Gastroesophageal sphincter (tissue), 4 donors: ENCODE measurements at places on chromosomes 16 and 17.
A peak's percentile ranks its signal among the peaks of the same experiment; 100 is the strongest.

GRCh38 chr17:74467221-74467951 lies 952 bp downstream of the CD300A start:
- H3K4me1 ChIP-seq, result no peaks in the 10 kb centered on the region
- H3K27me3 ChIP-seq, result peaks cover 73% of the 10 kb centered on the region
- no peak overlapping the region for H3K4me3 ChIP-seq
- peak overlapping the region; percentile 22 for H3K27ac ChIP-seq
- H3K36me3 ChIP-seq, result no peaks in the 10 kb centered on the region

DNA sequence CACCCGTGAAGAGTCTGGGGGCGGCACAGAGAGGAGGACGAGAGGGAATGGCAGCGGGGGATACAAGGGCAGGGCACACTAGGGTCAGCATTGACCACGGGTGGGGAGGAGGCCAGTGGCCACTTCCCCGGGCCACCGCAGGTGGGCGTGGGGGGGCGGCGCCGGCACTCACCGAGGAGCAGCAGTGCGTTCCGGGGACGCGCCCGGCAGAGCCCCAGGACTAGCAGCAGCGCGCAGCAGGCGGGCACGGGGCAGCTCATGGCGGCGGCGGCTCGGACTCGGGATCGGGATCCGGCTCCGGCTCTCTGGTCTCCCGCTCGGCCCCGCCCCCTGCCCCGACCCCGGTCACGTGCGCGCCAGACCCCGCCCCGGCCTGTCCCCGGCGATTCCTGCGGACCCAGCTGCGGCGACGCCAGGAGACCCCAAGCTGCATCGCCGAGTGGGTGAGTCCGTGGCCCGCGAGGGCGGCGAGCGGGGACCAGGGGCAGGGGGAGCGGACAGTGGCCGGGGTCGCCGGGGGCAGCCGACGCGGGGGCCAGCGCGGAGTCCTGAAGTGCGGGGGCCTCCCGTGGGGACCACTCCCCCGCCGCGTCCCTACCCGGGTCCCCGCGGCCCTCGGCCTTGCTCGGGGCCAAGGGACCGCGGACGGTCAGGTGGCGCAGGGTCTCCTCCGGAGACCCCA lies at the start of the genes SGSH and SLC26A11:
Gene SGSH, minus strand, starts transcription at position 280 of the 682 bp plus-strand sequence. Its CDS starts 20 bp downstream, at position 260.
Gene SLC26A11, plus strand, starts transcription at position 374 of the 682 bp plus-strand sequence. CDS start 1,134 bp downstream, outside the sequence.
- no peaks in the 10 kb centered on the region for H3K36me3 ChIP-seq
- peaks cover 10% of the 10 kb centered on the region for H3K4me1 ChIP-seq
- peak; percentile 85 for ATAC-seq
- H3K4me3 ChIP-seq, result peak within 1 kb of the TSS; percentile 96
- H3K27ac ChIP-seq, result peak within 1 kb of the TSS; percentile 88

DNA sequence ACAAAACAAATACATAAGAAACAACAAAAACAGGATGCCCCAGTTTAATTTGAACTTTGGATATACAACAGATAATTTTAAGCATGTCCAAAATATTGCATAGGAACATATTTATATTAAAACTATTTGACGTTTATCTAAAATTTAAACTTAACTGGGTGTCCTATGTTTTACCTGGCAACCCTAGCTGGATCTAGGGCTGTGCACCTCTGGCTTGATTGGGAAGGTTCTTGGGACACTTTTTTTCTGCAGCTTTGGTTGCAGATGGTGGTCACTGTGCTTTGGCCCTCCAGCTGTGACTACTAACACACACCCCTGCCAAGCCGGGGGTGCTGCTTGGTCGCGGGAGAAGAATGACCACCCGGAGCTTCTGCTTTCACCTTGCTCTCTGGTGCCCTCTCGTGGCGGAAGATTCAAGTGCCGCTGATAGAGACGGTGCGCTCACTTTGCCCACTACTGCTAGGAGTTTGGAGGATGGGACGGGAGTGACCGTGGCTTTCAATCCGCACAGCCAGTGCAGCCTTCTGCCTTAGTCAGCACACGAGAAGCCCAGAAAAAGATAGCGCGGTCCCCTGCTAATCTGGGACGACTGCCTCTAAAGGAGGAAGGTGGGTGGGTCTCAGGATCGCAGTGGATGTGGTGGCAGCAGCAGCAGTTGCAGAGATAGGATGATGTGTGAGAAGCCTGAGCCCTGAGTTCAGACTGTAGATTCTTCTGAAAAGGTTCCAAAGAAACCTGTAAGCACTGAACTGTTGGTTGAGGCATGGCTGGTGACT lies 6.7 kb downstream of the SPACA3 start:
- H3K27ac ChIP-seq, result no peak overlapping the region
- peaks cover 43% of the 10 kb centered on the region for H3K27me3 ChIP-seq
- ATAC-seq, result peak; percentile 70
- H3K36me3 ChIP-seq, result no peaks in the 10 kb centered on the region
- H3K4me3 ChIP-seq, result no peak overlapping the region

- no peaks in the 10 kb centered on the region for H3K27me3 ChIP-seq
- no peak overlapping the region for H3K4me3 ChIP-seq
- peaks cover 7% of the 10 kb centered on the region for H3K36me3 ChIP-seq
- ATAC-seq, result no peak
- no peak overlapping the region for H3K27ac ChIP-seq
Observed at GRCh38 chr17:36498155-36498554, 11.7 kb downstream of the ZNHIT3 start.

GRCh38 chr16:59355704-59356103 lies 621.6 kb upstream of the GOT2 start:
- no peak for ATAC-seq
- H3K27me3 ChIP-seq, result peaks cover 3% of the 10 kb centered on the region
- no peaks in the 10 kb centered on the region for H3K4me1 ChIP-seq
- no peak overlapping the region for H3K27ac ChIP-seq

- H3K4me1 ChIP-seq, result no peaks in the 10 kb centered on the region
- no peak overlapping the region for H3K4me3 ChIP-seq
- ATAC-seq, result no peak
- no peak overlapping the region for H3K27ac ChIP-seq
- H3K27me3 ChIP-seq, result no peaks in the 10 kb centered on the region
Observed at GRCh38 chr17:50771991-50772785, 4.9 kb upstream of the ANKRD40CL start.
